ENCODE measurements at places on chromosomes 7 and 10.

DNA sequence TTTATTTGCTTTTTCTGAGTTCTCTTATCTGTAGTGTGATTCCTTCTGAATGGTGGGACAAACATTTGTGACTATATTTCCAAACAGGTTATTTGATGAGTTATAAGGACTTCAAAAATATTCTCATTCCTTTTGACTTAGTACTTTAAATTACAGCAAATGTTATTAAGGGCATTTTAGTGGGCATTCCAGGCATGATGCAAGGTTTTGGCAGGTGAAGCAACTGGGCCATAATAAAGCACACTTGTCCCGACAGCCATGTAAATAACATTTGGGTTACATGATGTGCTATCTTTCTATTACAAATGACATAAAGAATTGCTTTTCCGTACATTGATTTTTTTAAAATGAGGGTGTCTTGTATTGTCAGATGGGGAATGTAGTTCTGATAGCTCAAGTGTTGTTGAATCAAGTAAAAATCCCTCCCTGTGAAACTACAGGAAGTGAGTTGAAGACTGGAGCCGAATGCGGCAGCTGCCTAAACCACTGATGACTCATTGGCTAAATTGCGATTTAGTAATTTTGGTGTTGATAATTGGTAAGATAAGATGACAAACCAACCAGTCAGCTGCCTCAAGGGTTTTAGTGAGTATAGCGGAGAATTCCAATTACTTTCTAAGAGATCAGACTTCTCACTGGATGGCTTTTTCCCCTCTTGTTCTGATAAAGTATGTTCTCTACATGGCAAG, 231.3 kb upstream of the NPY start:
- peak; percentile 44 for DNase-seq

- DNase-seq = no peak
Measured at GRCh38 chr7:30563326-30563942, 31.2 kb upstream of the GARS1 start.

- no peak for DNase-seq
Measured at GRCh38 chr7:147818317-147818716, 772.2 kb upstream of the C7orf33 start.

DNA sequence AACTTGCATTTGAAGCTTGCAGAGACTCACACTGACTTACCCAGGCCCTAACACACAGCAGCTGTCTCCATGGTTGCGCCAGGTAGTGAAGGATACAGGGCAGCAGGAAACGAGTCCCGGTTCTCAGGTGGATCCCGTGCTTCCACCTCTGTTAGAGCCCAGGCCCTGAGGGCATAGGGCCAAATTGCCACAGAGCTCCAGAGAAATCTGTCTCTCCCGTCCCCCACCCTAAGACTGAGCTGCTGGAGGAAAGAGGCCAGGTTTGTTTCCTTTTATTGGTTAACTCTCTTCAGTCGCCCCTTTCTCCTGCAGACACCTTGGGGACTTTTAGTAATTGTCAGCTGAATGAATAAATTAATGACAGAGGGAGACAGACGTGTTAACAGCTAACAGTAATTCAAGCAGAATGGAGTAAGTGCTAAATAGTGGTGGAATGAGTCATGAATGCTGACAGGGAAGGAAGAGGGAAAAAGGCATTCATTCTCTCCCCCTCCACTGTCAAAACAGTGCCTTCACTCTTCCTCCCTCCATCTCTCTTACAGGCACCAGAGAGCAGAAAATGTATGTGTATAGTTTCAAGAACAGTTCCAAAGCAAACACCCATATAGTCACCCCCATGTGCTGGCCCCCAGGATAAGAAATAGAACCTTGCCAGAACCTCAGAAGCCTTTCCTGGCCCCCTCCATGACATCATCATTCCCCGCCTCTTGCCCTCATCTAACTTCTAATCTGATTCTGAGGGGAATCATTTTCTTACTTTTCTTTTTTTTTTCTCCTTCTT, 16.8 kb upstream of the DLG5 start:
- DNase-seq = no peak

- no peak for DNase-seq
Measured at GRCh38 chr7:76023002-76023401, 24.8 kb downstream of the STYXL1 start.

- DNase-seq = no peak
Measured at GRCh38 chr10:1141701-1142100, 85.5 kb downstream of the WDR37 start.

DNA sequence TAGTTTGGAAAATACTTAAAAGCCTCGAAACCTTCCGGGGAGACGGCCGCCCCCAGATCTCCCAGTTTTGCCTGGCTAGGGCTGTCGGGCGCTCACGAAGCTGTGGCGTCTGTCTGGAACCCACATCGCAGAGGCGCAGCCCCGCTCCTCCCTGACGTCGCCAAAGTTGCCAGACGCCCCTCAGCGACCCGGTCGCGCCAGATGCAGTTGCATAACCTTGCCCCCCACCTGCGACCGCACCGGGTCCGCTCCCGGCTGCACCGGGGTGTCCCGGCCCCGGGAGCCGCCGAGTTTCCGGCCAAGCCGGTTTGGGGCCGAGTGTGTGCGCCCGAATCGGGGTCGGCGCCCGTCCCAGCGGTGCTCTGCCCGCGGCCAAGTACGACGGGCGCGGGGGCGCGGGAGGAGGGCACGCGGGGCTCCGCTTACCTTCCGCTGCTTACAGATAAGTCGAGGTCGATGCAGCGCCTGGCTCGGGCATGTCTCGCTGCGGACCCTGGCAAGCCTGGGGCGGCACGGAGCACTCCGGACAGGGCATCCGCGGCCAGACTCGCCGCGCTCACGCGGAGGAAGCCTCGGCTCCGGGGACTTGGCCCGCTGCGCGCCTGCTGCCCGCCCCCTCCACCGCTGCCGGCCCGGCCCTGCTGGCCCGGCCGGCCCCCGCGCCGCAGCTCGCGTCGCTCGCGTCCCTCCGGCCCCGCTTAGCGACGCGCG, 665 bp downstream of the INSYN2A start:
- no peak for DNase-seq

GRCh38 chr7:73650524-73650923, 17.1 kb upstream of the VPS37D start:
- DNase-seq = no peak

GRCh38 chr7:33841705-33842129, 63.6 kb upstream of the BMPER start:
- peak; percentile 20 for DNase-seq

DNA sequence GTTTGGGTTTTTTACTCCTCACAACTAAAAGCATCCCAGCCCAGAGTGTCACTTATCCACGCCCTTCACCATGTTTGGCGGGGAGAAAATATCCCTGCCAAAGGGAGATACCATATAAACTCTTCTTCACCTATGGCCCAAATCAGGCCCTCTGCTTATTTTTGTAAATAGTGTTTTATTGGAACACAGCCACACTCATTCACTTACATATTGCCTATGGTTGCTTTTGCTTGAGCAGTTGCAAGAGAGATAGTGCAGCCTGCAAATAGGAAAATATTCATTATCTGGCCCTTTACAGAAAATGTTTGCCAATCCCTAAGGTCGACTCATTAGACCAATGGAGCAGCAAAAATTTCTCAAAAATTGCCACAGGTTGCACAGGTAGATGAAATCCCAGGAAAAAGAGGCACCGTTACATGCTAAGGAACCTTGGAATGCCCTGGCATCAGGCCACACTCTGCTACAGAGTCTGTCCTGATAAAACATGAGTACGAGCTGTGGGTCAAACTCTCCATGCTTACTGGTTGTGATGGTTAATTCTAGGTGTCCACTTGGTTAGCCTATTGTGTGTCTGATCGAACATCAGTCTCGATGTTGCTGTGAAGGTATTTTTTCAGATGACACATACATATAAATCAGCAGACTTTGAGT, 7.9 kb upstream of the RASSF4 start:
- DNase-seq = no peak
